SK-N-DZ (cell line): ENCODE measurements at places on chromosomes 12 and 14.
A peak's percentile ranks its signal among the peaks of the same experiment; 100 is the strongest.

- no peak for DNase-seq
Measured at GRCh38 chr14:78157494-78158437, 12.4 kb upstream of the NRXN3 start.

- no peak for DNase-seq
Measured at GRCh38 chr12:69396041-69396440, 36.5 kb downstream of the YEATS4 start.

- DNase-seq = peak; percentile 57
Measured at GRCh38 chr14:61695695-61696527, 598 bp downstream of the HIF1A start.

DNA sequence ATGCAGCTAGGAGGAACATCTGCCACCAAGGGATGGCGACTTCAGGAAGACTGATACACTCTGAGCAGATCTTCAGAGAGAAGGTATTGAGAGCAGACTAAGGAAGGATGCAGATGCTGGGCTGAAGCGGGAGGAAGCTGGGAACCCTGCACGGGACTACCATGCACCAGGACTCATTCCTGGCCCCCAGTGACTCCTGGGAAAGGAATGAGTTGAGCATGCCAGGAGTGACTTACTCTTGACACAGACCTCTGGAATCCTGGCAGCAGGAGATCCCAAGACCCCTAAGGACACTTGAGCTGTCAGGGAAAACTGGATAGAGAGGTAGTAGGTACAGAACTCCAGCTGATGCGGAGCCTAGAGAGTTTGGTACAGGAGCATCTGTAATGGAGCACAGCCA is 336.1 kb downstream of the RPS29 start:
- no peak for DNase-seq

DNA sequence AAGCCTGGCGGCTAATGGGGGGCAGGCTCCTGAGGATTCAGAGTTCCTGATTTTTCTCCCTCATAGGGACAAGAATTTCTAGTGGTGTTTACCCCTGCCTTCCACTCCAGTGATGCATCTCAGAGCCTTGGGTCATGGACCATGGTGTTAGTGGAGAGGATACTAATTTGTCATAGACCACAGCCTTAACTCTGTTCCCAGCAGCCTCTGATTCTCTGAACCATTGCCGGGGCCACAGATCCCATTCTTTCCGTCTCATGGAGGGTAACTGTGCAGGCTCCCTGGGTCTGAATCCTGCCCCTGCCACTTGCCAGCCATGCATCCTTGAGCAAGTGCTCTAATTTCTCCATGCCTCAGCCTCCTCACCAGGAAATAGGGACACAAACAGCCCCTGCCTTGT is 55.1 kb downstream of the RPH3A start:
- no peak for DNase-seq

GRCh38 chr12:8960176-8960575 is 10.7 kb upstream of the M6PR start:
- DNase-seq = no peak
